Stimulated activated CD4-positive, alpha-beta T cell treated with anti-CD3 and anti-CD28 coated beads, Interleukin-4, amount 100 ng/mL, for 4 hours (primary cell): ENCODE measurements at places on chromosomes 12 and 14.

DNA sequence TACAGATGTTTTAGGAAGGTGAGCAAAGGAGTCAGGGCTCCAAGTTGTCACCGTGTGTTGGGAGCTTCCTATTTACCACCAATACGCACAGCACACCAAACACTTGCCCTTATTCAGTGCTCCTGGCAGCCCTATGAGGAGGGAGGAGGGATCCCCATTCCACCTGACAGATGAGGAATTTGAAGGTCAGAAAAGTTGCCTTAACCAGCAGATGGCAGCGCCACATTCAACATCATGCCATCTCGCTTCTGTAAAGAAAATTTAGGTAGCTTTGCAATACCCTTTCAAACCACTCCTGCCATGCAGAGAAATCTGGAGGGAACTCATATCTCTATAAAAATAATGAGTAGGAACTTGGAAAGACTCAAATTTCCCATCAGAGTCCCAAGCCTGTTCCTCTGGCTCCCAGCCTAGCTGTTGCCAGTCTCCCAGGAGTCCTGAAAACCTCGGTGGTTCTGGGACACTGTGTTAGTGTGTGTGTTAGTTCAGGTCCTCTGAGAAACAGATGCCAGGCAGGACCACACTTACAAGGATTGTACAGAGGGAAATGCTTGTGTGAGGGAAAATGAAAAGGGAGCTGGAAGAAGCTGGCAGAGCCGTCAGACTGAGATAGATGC is 410.5 kb downstream of the MED13L start:
- DNase-seq: no peak

DNA sequence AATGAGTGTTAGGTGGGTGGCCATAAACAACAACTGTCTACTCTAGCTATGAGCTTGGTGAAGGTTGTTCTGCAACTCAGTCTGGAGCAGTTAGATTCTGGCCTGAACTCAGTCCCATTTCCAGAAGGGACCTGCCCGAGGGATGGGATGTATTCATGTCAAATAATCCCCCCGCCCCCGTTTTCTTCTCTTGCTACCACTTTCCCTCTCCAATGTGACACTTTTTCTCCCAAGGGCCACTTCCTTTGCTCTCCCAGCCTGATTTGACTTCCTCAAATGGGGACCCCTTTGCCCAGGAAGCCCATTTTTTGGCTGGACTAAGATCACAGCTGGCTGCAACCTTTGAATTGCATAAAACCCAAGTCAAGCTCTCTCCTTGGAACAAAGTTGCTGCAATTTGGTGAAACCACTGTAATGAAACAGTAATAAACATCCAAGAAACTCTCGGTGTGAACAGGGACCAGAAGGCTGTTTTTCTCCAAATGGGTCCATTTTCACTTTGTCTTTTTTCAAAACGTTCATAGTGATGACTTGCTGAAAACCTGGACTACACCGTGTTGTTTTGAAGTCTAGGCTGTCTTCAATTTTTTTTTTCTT is 137.2 kb upstream of the GSC start:
- no peak for DNase-seq

DNA sequence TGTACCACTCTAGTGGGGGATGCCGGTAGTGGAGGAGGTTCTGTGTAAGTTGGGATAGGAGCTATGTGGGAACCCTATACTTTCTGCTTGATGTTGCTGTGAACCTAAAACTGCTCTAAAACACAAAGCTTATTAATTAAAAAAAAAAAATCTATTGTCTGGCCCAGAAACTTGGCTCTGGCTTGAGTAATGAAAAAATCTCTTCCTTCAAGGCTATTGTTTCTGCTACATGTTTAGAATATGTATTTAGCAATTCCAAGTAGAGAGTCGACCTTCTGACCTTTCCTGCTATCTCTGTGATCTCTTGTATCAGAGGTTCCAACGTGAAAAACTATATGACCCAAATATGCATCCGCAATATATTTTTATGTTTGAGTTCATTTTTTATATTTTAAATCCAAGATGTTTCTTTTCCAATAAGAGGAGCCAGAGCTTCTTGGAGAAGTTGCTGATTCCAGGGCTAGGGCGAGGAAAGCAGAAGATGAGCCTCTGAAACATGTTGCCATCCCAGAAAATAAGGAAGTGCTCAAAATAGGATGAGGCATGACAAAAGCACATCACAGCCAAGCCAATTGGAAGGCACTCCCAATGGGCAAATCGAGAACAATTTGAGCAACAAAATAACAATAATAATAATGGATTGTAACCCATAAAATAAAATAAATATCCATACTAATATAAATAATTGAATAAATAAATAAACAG is 184.6 kb upstream of the TMEM260 start:
- no peak for DNase-seq

DNA sequence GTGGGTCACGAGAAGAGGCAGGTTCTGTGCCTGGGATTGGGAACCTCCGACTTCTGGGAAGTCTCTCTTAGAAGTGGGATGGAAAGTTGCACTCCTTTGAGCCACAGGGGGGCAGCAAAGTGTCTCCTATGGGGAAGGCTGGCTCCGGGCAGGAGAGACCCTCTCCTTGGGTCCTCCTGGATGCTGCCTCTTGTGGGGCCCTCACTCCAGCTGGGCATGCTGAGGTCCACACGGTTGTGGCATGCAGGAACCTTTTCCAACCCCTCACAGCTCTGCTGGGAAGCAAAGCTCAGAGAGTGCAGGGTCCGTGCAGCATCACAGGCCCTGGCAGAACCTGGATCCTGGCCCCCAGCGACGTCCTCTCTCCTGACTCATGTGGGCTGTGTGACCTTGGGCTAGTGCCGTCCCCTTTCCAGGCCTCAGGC is 17.4 kb downstream of the SDSL start:
- DNase-seq: no peak

DNA sequence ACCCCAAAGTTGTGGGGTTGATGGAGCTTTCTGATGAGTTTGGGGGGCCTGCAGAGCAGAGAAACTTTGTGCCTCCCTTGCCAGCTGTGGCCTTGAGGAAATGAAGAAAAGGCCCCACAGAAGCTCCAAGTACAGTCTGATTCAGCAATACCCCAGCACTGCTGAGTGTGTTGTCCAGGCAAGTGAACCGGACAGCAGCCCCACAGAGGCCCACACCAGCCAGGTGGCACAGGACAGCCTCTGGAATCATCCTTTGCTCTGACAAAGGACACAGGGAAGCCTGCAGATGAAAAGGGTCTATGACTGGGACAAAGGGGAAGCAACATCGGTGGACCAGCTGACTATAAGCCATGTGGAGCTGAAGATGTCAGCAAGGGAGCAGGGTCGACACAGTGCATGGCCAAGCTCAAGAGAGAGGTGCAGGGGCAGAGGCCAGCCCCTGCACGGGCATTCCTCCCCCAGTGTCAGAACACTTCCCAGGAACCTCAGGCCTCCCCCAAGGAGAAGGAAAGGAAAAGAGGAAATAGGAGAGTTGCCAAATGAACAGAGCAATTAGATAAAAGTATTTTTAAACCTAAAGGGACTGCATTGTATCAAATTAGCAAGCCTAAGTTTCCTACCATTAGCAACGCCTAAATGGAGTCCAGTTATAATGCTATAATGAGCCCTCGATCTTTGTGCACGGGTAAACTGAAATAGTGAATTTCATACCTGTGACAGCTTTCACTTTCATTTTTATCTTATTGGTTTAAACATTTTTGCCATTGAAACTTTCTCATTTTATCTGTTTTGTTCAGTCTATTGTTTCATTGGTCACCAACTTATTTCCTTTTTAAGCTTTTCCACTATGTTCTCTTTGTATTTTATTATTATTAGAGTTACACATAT is 46.3 kb upstream of the PTGDR start:
- no peak for DNase-seq

- DNase-seq: no peak
These were observed 533.9 kb upstream of the LRFN5 start for GRCh38 chr14:41072776-41073175.

GRCh38 chr12:80178846-80179245 is 79.5 kb downstream of the OTOGL start:
- no peak for DNase-seq

GRCh38 chr12:88855301-88855700 is 275.0 kb upstream of the KITLG start:
- DNase-seq: no peak

GRCh38 chr14:26478967-26479366 is 118.9 kb downstream of the NOVA1 start:
- no peak for DNase-seq

DNA sequence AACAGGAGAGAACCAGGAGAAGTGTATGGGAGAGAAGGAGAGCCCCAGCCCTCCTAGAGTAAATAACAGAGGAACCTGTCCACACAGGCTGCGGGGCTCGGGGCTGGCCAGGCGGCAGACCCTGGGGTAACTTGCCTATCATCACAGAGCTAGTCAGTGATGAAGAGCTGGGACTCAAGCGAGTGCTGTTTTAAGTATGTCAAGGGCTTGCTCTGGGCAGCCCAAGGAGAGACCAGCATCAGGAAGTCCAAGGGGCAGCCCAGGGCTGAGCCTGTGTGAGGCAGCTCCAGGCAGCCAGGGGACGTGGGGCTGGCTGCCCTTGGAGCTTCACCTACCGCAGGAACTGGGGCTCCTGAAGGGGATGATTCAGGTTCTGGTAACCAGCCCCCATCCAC is 10.0 kb downstream of the VWF start:
- no peak for DNase-seq
